ENCODE measurements at places on chromosomes 5 and 9.

DNA sequence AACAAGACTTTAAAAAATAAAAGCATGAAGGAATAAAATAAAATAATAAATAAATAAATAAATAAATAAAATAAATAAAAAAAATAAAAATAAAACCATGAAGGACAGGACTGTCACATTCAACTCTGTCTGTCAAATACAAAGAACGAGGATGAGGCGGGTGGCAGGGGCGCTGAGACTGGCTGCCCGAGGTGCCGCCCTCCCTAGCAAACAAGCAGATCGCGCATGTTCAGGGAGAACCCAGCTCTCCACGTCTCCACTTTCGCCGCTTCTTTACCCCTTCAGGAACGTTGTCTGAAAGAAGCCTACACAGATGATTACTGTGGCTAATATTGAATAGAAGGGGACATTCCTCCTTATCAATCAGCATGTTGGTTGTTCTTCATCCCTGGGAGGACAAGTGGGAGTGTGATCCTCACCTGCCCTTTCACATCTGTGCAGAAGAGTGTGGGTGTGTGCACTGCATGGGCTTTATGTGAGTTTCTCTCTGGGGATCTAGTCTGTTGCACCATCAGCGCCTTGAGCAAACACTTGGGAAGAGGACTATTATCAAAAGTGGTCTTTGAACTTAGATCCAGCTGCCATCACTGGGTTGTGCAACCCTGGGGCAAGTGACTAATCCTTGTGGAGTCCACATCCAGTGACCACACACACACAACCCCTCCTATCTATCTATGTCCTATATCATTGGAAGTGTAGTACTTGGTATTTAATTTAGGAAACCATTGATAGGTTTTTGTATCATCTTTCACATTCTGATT, 399.2 kb downstream of the IRX2 start:
- no peak for DNase-seq

DNA sequence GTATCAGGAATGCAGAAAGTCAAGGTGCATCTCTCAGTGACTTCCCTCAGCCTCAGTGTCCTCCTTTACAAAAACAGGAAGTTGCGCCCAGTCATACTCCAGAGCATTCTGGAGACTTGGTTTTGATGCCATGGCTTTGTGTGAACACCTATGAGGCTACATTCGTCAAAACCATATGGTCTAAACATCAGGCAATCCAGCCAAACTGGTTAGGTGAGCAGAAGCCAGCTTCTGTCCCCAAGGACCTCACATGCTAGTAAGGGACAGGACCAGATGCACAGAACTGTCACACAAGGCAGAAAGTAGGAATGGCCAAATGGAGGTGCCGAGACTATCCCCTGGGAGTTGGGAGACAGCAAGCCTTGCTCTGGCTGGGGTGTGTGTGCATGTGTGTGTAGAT, 217.2 kb downstream of the MELK start:
- DNase-seq: no peak

DNA sequence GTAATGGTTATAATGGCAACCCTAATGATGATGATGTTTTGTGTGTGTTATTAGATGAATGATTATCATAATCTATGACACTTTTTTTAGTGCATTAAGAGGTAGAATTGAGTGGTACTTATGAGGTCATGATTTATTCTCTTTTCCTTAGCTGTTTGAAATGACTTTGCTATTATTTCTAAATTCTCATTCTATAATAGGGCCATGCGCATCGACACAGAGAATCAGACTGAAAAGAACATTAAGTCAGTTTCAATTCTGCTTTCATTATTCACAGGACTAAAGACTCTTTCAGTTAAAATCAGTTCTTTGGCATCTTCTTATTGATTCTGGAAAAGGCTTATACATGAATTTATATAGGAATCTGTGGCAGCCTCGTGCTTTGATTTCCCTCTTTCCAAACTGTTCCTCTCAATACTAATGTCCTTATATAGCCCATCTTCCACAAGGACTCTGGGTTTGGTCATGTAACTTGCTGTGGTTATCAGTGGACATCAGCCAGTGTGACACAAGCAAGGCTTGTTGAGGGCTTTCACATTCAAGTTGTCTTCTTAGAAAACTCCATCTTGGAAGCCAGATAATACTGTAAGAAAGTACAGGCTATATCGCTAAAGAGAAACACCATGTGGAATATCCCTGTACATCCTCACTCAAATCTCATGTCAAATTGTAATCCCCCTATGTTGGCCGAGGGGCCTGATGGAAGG, 140.3 kb upstream of the CHD1 start:
- DNase-seq: no peak

GRCh38 chr5:83780699-83781350, 60.2 kb upstream of the HAPLN1 start:
- no peak for DNase-seq

GRCh38 chr9:18299449-18299848, 174.5 kb upstream of the ADAMTSL1 start:
- no peak for DNase-seq

DNA sequence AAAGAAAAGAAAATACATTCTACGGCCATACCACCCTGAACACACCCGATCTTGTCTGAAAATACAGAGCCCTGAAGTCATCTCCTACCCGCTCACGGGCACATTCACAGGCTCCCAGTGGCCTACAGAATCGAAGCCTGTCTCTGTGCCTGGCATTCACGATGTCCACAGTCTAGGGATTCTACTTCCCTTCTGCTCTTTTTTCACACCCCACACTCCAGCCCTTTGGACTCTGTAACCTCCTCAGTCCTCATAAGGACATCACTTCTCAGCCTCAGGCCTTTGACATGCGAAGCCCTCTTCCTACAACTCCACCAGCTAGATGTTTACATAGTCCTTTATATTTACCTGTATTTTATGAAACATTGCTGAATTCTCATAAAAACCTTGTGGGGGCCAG, 77.8 kb downstream of the CSNK1A1 start:
- DNase-seq: no peak

GRCh38 chr9:4421847-4422246, 68.4 kb upstream of the SLC1A1 start:
- DNase-seq: no peak

GRCh38 chr5:1421521-1422341, 23.5 kb downstream of the SLC6A3 start:
- no peak for DNase-seq

GRCh38 chr9:119332522-119332921, 36.7 kb downstream of the BRINP1 start:
- DNase-seq: no peak

GRCh38 chr9:91315191-91315590, 46.5 kb downstream of the AUH start:
- no peak for DNase-seq

GRCh38 chr9:124686918-124687317, 84.2 kb downstream of the NR6A1 start:
- no peak for DNase-seq

DNA sequence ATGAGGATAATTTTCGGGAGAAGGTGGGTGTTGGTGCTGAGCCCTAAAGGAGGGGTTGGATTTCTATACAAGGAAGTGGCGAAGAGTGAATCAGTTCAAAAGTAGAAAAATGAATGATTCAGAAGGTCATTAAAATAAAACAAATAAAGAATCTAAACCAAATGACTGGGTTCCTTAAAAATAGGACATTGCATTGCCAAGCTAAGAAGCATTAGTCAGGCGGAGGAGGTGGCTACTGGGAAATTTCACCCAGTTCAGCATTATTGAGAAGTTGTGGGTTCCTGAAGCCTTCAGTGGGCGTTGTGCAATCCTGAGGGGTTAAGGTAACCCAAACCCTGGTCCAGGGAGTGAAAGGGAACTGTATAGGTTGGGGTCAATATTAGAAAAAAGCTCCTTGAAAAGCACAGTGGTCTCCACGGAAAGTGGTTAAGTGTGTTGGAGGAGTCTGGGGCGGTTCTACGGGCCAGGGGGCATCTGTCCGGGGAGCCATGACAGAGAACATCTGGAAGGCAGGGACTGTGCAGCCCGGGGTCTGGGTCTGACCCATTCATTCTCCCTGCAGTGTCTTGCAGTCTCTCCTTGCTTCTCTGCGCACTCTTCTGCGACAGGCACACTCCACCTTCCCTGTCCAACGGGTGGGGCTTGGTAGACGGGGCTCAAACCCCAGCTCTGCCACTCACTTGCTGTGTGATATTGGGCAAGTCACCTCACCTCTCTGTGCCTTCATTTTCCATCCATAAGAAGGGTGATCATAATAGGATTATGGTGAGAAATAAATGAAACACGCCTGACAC, 27.6 kb upstream of the DUSP1 start:
- no peak for DNase-seq

- DNase-seq: no peak
Observed at GRCh38 chr5:73542020-73542419, 23.4 kb downstream of the ANKRA2 start.

- no peak for DNase-seq
Observed at GRCh38 chr5:143581147-143581546, 177.7 kb upstream of the NR3C1 start.

DNA sequence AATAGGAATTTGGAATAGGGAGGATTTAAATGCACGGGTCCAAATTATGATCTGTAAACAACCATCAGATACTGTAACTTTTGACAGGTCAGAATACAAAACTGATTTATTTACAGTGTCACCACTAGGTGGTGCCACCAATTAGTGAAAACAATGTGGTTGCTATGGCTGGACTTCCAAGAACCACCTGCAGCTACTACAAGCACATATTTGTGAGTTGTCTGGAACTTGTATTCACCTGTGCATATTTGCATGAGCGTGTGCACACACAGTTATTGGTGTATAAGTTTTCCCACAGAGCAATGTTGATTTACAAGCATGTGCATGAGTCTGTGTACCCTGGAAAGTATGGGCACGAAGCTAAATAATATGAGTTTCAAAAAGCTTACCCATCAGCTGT, 3.0 kb upstream of the HRCT1 start:
- no peak for DNase-seq

DNA sequence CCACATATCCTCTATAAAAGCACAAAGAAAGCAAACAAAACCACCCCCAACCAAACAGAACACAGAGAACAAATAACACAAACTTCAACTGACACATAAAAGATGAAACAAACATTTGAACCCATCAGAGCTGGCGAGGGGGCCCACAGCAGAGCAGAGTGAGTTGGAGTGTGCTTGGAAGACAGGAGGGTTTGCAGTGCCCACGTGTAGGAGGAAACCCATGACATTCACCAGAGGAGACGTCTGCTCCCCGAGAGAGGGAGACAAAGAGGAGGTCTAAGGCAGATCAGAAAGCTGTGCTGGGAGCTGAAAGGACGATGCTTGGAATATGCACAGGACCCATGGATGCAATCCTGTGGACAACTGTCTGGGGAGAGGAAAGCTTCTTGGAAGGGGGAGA, 27.0 kb downstream of the MRPL36 start:
- DNase-seq: no peak

All from stimulated activated CD4-positive, alpha-beta T cell treated with anti-CD3 and anti-CD28 coated beads, Interleukin-2, amount 100 ng/mL, for 4 hours (primary cell).